ENCODE measurements at places on chromosomes 16 and 17.

DNA sequence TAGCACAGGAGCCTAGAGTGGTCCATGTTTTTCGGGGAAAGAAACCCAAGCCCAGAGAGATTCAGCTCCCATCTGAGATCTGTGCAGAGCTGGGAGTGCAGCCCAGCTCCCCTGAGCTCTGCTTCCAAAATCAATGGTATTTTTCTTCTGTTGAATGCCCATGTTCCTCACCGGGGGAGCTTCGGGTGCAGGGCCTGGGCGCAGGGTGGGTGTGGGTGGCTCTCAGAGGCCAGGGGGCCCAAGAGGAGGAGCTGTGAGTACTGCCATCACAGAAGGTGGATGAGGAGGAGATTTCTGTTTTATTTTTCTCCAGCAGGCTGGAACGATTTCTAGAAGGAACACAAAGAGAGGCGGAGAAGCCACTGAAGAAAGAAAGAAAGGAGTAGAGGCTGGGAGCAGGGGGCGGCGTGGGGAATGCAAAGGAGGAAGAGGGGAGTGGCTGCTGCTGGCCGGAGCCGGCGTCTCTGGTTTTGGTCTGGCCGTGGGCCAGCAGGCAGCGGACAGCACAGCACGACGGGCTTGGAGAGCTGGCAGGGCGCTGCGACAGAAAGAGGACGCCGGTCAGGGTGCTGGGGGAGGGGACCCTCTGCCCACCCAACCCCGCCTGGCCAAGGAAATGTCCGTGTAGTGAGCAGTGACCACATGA, 76.2 kb upstream of the KSR1 start:
- no peak for DNase-seq

DNA sequence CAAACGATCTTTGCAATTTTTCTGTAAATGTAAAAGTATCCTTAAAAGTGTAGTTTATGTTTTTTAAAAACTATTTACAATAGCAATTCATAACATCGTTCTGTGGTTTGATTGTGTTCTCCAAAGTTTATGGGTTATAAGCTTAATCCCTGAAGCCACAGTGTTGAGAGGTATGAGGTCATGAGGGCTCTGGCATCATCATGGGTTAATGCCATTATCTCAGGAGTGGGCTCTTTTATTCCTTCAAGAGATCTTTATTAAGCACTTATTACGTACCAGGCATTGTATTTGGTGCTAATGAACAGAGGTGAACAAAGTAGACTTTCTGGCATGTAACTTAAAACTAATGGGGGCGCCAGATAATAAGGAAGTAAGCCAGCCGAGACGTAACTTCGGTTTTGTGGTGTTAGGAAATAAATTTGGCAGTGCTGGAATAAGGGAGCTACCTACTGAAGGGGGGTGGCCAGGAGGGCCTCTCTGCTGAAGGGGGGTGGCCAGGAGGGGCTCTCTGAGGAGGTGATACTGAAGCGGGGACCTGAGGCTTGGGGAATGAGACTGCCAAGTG, 158.1 kb downstream of the VPS53 start:
- no peak for DNase-seq

- DNase-seq = no peak
These were observed 10.3 kb upstream of the NOL11 start for GRCh38 chr17:67707442-67707841.

GRCh38 chr16:89369266-89369895, 121.0 kb downstream of the ANKRD11 start:
- no peak for DNase-seq

All from KBM-7 (cell line).